ENCODE measurements at places on chromosomes 13 and 19.

DNA sequence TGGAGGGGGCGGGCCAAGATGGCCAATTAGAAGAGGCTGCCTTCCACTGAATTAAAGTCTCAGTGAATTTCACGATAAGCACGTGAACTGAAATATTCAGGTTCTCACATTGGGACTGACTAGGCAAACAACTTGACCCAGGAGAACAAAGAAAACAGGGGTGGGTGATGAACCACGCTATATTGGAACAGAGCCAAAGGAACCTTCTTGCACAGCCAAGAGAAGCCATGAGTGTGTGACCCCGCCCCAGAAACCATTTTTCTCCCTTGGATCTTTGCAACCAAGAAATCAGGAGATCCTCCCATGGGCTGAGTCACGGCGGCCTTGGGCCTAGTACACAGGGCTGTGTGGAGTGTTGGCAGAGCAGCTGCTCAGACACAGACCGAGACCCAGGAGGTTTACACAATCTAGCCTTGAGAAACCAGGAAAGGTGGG, 36.8 kb downstream of the ERICH4 start:
- DNase-seq = no peak

- no peak for DNase-seq
Observed at GRCh38 chr19:49949742-49950589, 11.0 kb downstream of the SIGLEC11 start.

DNA sequence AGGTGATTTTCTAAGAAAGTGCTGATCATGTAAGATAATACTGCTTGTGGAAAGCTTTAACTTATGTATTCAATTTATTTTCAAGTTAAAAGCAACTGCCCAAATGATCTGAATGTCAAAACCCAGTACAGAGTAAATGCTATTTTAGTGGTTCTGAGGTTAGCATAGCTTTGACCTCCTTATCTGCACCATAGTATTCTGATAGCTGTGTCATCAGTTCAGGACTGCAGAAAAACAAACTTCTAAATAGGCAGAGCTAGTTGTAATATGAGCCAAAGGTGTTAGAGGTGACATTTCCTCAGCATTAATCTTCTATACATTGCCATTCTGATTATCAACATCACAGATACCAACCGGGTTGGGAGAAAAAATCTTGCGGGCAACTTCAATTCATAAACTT, 758.7 kb downstream of the SLITRK5 start:
- DNase-seq = no peak

GRCh38 chr13:27012482-27013197, 159.0 kb downstream of the USP12 start:
- no peak for DNase-seq

DNA sequence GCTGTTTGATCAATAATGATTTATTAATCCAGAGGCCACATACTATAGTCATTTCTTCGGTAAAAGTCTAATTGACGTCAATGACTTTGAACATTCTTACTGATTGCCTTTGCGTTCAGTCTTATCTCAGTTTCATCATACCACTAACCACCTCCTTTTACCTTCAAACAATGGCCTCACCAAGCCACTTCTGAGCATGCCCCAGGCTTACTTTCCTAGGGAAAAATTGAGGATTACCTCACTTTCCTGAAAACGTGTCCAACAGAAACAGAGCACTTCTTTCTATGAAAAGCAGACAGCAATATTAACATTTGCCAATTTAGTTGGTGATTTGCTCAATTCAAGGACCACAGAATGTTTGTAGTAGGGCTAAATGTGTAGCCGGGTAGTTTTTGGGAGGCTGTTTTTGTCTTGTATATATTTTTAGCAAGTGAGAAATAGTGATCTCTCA, 157.6 kb downstream of the KLF5 start:
- no peak for DNase-seq

DNA sequence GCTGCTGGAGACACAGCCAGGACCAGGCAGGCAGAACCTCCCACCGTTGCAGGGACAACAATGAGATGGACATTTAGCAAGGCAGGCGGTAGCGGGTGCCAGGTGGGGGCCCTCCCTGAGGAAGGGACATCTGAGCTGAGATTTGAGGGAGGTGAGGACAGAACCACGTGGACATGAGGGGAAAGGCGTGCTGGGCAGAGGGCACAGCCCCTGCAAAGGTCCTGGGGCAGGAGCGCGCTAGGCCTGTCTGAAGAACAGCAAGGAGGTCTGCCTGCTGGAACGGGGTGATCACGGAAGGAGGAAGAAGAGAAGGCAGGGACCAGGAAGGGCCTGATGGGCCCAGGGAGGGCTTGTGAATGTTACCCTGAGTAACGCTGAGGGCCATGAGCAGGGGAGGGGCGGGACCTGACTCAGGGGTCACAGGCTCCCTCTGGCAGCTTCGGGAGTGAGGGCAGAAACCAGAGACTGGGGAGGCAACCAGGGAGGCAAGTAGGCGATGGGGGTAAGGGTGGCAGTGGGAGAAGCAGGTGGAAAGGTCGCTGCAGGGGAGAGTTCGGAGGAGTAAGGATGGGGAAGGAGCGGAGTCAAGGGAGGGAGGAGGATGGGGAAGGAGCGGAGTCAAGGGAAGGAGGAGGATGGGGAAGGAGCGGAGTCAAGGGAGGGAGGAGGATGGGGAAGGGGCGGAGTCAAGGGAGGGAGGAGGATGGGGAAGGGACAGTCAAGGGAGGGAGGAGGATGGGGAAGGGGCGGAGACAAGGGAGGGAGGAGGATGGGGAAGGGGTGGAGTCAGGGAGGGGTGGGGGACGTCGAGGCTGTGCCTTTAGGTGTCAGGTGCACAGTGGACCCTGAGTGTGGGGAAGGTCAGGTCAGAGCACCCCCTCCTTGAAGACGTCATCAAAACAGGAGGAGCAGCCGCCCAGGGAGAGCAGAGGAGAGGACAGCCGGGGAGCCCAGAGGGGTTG, 15.7 kb upstream of the B3GNT3 start:
- DNase-seq = no peak
